ENCODE measurements at places on chromosomes 12 and 14. TPM values are rescaled to one million over a fixed set of nuclear protein-coding genes. Genes with fewer than 3 reads are reported as not detected.
A peak's percentile ranks its signal among the peaks of the same experiment; 100 is the strongest.

GRCh38 chr12:5081016-5081415, 37.3 kb downstream of the KCNA5 start:
- no peak overlapping the region for H3K27ac ChIP-seq
- peaks cover 27% of the 10 kb centered on the region for H3K27me3 ChIP-seq
- H3K4me3 ChIP-seq = no peak overlapping the region
- no peak for DNase-seq
- no peaks in the 10 kb centered on the region for H3K4me1 ChIP-seq

GRCh38 chr12:56040963-56041551, 661 bp upstream of the RPS26 start:
- no peak for DNase-seq
- peaks cover 57% of the 10 kb centered on the region for H3K4me1 ChIP-seq

GRCh38 chr12:49549735-49550692, 11.2 kb downstream of the KCNH3 start:
- no peak for DNase-seq
- peaks cover 11% of the 10 kb centered on the region for H3K4me1 ChIP-seq
- H3K27ac ChIP-seq = no peak overlapping the region
- peak overlapping the region; percentile 68 for H3K4me3 ChIP-seq

DNA sequence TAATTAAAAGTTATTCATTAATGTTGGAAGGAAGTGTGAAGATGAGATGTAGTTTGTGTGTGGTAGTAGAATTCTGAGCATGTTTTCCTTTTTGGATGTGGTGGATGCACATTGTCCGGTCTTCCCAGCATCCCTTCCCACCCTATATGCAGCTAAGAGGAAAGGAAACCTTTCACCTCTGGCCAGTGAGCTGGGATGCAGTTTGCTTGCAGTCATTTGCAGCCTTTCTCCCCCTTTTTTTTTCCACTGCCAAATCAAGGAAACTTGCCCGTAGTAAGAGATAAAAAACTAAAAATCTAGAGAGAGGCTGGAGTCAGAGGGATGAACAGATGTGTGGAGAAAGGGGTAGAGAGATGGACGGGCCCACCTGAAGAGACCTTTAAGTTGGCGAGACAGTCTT, 72.5 kb upstream of the SLC38A2 start:
- no peak for DNase-seq
- no peaks in the 10 kb centered on the region for H3K27me3 ChIP-seq
- H3K4me3 ChIP-seq = no peak overlapping the region
- H3K36me3 ChIP-seq = no peaks in the 10 kb centered on the region

- H3K36me3 ChIP-seq = no peaks in the 10 kb centered on the region
- peaks cover 15% of the 10 kb centered on the region for H3K27me3 ChIP-seq
- peak; percentile 28 for DNase-seq
- H3K4me3 ChIP-seq = no peak within 1 kb of the TSS
Observed at GRCh38 chr12:6383572-6384498, at the start of gene LTBR. Gene LTBR (plus strand): TSS chr12:6384162. CDS start chr12:6384359, 197 bp downstream.

GRCh38 chr12:31470459-31470858, 120.5 kb downstream of the DENND5B start:
- DNase-seq = no peak
- H3K4me3 ChIP-seq = no peak overlapping the region

GRCh38 chr14:23153851-23154796, 29.3 kb downstream of the SLC7A8 start:
- H3K36me3 ChIP-seq = no peaks in the 10 kb centered on the region
- no peak for DNase-seq
- H3K27ac ChIP-seq = no peak overlapping the region
- peaks cover 10% of the 10 kb centered on the region for H3K27me3 ChIP-seq
- peaks cover 19% of the 10 kb centered on the region for H3K4me1 ChIP-seq

GRCh38 chr14:76050797-76051392, 65.3 kb downstream of the IFT43 start:
- no peaks in the 10 kb centered on the region for H3K4me1 ChIP-seq
- DNase-seq = peak; percentile 66
- no peaks in the 10 kb centered on the region for H3K36me3 ChIP-seq
- no peaks in the 10 kb centered on the region for H3K27me3 ChIP-seq
- H3K27ac ChIP-seq = no peak overlapping the region

- no peaks in the 10 kb centered on the region for H3K36me3 ChIP-seq
- H3K4me1 ChIP-seq = peaks cover 7% of the 10 kb centered on the region
- H3K4me3 ChIP-seq = no peak overlapping the region
- H3K27me3 ChIP-seq = no peaks in the 10 kb centered on the region
Observed at GRCh38 chr14:102574281-102575159, 17.9 kb upstream of the RCOR1 start.

DNA sequence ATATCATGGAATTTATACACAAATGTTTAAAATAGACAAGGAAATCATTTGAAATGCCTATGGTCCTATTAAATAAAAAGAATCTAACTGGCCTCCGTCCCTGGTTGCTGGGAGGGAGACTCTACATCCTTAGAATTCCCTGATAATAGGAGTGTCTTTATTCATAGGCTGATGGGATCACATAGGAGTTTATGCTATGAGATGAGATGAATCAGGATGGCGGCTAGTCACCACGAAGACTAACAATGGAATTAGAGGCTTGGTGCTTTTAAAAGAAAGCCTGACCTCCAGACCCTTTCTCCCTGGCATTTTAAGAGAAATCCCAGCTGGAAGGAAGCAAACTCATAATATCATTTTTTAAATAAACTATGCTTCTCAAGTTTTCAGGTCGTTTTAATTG, 69.7 kb downstream of the SEC23A start:
- peaks cover 7% of the 10 kb centered on the region for H3K36me3 ChIP-seq
- H3K4me1 ChIP-seq = no peaks in the 10 kb centered on the region
- H3K27me3 ChIP-seq = no peaks in the 10 kb centered on the region
- no peak overlapping the region for H3K4me3 ChIP-seq

GRCh38 chr14:35286707-35287106, 5.5 kb upstream of the PSMA6 start:
- H3K4me1 ChIP-seq = peaks cover 66% of the 10 kb centered on the region
- peak; percentile 34 for DNase-seq
- H3K27ac ChIP-seq = peak overlapping the region; percentile 98
- H3K4me3 ChIP-seq = peak overlapping the region; percentile 77

GRCh38 chr14:54226103-54226502, 170.7 kb upstream of the CDKN3 start:
- H3K36me3 ChIP-seq = no peaks in the 10 kb centered on the region
- H3K27ac ChIP-seq = no peak overlapping the region
- H3K27me3 ChIP-seq = peaks cover 47% of the 10 kb centered on the region
- no peaks in the 10 kb centered on the region for H3K4me1 ChIP-seq

DNA sequence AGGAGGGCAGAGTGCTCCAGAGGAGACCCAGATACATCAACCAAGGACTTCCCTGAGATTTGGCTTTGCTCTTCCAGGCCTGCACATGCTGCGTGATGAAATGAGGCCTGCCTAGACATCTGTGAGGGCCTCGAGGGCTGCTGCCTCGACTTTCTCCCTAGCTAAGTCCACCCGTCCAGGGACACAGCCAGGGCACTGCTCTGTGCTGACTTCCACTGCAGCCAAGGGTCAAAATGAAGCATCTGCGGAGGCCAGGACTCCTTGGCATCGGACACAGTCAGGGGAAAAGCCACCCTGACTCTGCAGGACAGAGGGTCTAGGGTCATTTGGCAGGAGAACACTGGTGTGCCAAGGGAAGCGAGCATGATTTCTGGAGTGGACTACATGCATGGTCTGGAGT, 10.7 kb downstream of the SLC25A47 start:
- H3K27me3 ChIP-seq = no peaks in the 10 kb centered on the region
- peaks cover 13% of the 10 kb centered on the region for H3K4me1 ChIP-seq
- peak overlapping the region; percentile 80 for H3K27ac ChIP-seq
- no peak overlapping the region for H3K4me3 ChIP-seq
- peaks cover 17% of the 10 kb centered on the region for H3K36me3 ChIP-seq
- no peak for DNase-seq

DNA sequence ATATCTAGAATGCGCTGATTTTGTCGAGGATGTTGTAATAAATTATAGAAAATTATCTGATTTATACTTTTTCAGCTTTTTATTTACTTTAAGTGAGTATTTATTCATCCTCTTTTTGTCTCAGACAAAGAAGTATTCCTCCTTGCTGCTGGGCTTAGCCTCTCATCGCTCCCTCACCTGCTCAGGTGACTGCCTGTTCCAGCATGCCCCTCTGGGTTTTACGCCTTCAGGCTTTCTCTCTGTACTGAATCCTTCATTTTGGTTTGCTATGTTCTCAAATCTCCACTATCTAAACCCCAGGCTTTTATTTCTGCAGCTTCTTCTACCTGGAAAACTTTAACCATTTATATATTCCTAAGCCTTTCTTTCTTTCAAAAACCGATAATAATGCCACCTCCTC, 1650.9 kb upstream of the SEL1L start:
- peaks cover 3% of the 10 kb centered on the region for H3K36me3 ChIP-seq
- no peak overlapping the region for H3K27ac ChIP-seq

- H3K27me3 ChIP-seq = no peaks in the 10 kb centered on the region
- DNase-seq = no peak
- peaks cover 48% of the 10 kb centered on the region for H3K36me3 ChIP-seq
- H3K4me1 ChIP-seq = peaks cover 15% of the 10 kb centered on the region
Observed at GRCh38 chr12:133180669-133181068, 626 bp upstream of the ZNF268 start.

DNA sequence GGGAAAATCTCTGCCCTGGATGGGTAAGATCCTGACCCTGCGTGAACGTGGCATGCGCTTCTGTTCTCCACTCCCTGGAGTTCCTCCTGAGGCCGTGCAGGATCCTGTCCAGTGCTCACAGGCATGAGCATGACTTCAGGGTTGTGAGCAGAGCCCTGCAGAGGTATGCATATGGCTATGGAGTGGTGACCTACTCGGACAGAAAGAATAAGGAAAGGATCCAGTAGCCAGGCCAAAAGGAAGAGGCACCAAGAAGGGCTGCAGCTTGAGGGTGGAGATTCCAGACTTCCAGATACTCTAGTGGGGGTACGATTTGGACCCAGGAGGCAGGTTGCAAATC, 20.8 kb upstream of the CD27 start:
- H3K27me3 ChIP-seq = no peaks in the 10 kb centered on the region
- no peak overlapping the region for H3K27ac ChIP-seq
- no peaks in the 10 kb centered on the region for H3K36me3 ChIP-seq
- H3K4me1 ChIP-seq = peaks cover 56% of the 10 kb centered on the region
- no peak for DNase-seq
- peak overlapping the region; percentile 18 for H3K4me3 ChIP-seq

DNA sequence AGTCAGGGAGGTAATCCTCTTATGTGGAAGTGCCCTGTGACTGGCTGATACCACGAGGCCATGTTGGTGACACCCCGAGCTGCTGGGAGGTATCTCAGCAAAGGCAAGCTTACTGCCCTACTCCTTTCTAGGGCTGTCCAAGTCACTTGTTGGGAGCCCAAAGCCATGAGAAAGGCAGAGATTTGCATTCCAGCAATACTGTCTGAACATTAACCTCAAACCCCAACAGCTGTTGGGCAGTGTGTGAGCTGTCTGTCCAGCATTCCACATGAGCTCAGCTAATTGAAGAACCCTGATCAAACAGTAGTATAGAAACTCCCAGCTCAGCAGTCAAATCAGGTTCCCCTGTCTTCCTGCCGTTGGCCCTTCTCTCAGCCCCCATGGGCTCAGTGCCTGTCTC, 9.2 kb downstream of the ABHD4 start:
- no peaks in the 10 kb centered on the region for H3K27me3 ChIP-seq
- DNase-seq = no peak
- H3K4me1 ChIP-seq = peaks cover 3% of the 10 kb centered on the region
- H3K4me3 ChIP-seq = no peak overlapping the region
- peaks cover 12% of the 10 kb centered on the region for H3K36me3 ChIP-seq

DNA sequence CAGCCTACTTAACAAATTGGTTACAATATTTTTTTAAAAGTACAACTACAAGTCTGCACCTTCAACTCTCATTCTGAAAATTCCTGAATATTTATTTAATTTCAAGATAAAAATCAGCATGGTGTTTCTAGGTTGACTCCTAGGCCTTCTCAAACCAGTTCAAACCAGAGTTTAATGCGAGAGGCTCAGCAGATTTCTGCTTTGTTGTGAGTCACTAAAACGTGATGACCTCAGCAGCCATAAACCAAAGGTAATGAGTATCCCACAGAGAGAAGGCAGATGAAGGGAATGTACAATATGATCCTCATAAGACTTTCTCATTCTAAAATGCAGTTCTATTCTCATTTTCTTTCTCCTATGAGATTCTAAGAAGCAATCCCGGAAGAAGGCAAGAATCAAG, 1.5 kb downstream of the PRDM4 start:
- H3K27ac ChIP-seq = peak overlapping the region; percentile 88
- peaks cover 27% of the 10 kb centered on the region for H3K4me1 ChIP-seq
- peaks cover 13% of the 10 kb centered on the region for H3K36me3 ChIP-seq
- H3K27me3 ChIP-seq = no peaks in the 10 kb centered on the region
- peak overlapping the region; percentile 90 for H3K4me3 ChIP-seq

GRCh38 chr12:107318556-107318805, 225.1 kb upstream of the CRY1 start:
- H3K27ac ChIP-seq = no peak overlapping the region
- H3K27me3 ChIP-seq = peaks cover 13% of the 10 kb centered on the region
- no peak for DNase-seq
- peak overlapping the region; percentile 88 for H3K4me3 ChIP-seq
- H3K4me1 ChIP-seq = peaks cover 32% of the 10 kb centered on the region
- H3K36me3 ChIP-seq = peaks cover 7% of the 10 kb centered on the region

DNA sequence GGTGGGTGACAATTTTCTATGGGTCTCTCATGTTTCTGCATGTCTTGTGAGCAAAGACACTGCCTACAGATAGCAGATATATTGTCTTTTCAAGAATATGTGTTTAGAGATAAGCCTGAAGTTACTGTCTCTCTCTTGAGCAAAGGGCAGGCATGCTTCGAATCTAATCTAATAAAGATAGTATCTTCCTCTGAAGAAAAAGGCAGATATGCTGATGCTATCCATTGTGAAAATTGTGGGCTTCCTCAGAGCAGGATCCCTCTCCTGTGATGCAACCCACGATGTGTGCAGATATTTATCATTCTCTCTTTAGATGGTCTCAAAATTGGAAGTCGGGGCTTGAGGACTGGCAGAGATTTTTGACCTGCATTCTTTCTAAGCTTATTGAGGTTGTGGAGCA, 187.0 kb downstream of the DACT1 start:
- no peak overlapping the region for H3K27ac ChIP-seq
- H3K4me1 ChIP-seq = peaks cover 9% of the 10 kb centered on the region
- no peak for DNase-seq
- no peak overlapping the region for H3K4me3 ChIP-seq
- no peaks in the 10 kb centered on the region for H3K27me3 ChIP-seq

- no peak overlapping the region for H3K27ac ChIP-seq
- H3K36me3 ChIP-seq = no peaks in the 10 kb centered on the region
- DNase-seq = no peak
- no peaks in the 10 kb centered on the region for H3K4me1 ChIP-seq
Observed at GRCh38 chr12:110750784-110751461, 8.2 kb upstream of the PPP1CC start.

- no peaks in the 10 kb centered on the region for H3K27me3 ChIP-seq
- no peak overlapping the region for H3K4me3 ChIP-seq
- H3K36me3 ChIP-seq = no peaks in the 10 kb centered on the region
- H3K4me1 ChIP-seq = peaks cover 9% of the 10 kb centered on the region
- H3K27ac ChIP-seq = no peak overlapping the region
Observed at GRCh38 chr12:68111995-68112394, 47.5 kb downstream of the IFNG start.

GRCh38 chr12:76790564-76791552, 26.9 kb downstream of the ZDHHC17 start:
- H3K27me3 ChIP-seq = no peaks in the 10 kb centered on the region
- H3K4me1 ChIP-seq = peaks cover 19% of the 10 kb centered on the region
- H3K27ac ChIP-seq = no peak overlapping the region
- H3K4me3 ChIP-seq = no peak overlapping the region
- no peaks in the 10 kb centered on the region for H3K36me3 ChIP-seq
- no peak for DNase-seq

Gene TSPAN8
- total RNA-seq = not detected

Gene SLC10A1
- total RNA-seq = not detected

Gene KLRC2
- total RNA-seq = 1.4 TPM

Gene ADAM21
- total RNA-seq = 0.14 TPM

Gene KRT6C
- not detected for total RNA-seq

Gene SIX1
- not detected for total RNA-seq

Gene TRHDE
- total RNA-seq = not detected

Gene RD3L
- not detected for total RNA-seq

All from activated T-cell treated with anti-CD3 and anti-CD28 coated beads, Interleukin-2, amount 50 U/mL, for 72 hours (primary cell).